ENCODE measurements at places on chromosomes 4 and X.

DNA sequence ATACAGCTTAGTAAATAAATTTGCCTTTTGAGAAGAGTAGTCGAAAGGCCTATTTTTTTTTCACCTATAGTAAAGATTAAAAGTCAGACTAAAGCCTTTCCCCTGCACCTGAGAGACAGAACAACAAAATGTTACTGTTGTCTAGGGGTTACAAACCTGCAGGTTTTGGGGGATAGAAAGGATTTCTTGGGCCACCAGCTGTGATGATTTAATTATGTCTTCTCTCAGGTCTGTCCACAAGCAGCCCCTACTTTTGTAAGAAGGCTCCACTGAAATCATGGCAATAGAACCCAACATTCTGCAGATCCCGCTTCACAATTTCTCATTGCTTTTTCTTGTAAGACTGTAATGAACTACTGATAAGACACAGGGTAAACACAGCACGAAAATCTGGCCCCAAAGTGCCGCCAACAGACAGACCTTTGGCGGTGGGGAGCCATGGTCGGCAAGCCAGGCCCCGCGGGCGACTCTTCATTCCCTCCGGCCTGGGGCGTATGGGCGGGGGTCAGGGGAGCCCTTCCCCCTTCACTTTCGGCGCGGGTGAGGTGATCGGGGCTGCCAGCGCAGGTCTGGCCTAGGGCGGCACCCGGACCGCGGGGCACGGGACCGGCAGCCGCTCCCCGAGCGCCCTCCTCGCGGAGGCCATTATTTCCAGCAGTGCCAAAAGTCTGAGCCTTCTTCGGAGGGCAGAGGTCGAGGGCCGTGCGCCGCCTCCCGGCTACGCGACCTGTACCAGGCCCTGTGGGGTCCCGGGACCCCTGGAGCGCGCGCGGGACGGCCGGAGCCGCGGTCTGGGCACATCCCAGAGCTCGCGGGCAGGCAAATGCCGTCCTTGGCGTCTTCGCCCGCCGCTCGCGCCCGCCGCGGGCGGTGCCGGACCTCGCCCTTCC, 812 bp upstream of the KDM6A start:
- DNase-seq: peak; percentile 32

DNA sequence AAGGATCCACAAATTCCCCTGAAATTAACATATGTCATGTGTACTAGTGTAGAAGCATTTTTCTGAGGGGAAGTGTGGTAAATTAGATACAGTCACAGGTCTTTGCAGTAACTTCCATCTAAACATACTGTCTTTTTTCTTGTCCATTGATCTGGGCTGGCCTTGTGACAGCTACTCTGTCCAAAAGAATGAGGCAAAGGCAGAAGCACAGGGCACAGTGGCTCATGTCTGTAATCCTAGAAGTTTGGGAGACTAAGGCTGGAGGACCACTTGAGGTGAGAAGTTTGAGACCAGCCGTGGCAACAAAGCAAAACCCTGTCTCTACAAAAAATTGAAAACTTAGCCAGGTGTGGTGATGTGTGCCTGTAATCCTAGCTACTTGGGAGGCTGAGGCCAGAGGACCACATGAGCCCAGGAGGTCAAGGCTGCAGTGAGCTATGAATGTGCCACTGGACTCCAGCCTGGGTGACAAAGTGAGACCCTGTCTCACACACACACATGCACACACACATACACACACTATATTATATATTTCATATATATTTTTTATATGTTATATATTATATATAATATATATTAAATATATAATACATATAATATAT, 47.6 kb downstream of the HAND2 start:
- DNase-seq: no peak

- no peak for DNase-seq
Measured at GRCh38 chr4:53514509-53514908, 76.8 kb downstream of the LNX1 start.

GRCh38 chrX:23784470-23785331, 1.7 kb downstream of the SAT1 start:
- no peak for DNase-seq

GRCh38 chrX:44483965-44484606, 58.6 kb downstream of the FUNDC1 start:
- DNase-seq: no peak

DNA sequence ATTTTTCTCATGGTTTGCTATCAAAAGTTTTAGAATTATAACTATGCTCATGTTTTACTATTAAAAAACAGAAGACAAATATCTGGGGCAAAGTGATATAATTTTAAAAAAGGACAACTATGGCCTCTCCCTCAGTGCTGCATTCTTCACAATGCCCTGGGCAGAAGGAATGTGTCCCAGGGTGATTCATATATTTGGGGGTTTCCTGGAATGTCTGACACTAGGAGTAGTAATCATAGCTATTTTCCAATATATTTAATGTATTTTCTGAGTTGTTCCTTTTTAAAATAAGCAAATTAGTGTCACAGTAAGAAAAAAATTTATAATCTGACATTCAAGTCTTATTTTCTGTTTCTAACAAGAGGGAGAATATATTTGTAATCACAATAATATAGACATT, 281.7 kb downstream of the UNC5C start:
- no peak for DNase-seq

DNA sequence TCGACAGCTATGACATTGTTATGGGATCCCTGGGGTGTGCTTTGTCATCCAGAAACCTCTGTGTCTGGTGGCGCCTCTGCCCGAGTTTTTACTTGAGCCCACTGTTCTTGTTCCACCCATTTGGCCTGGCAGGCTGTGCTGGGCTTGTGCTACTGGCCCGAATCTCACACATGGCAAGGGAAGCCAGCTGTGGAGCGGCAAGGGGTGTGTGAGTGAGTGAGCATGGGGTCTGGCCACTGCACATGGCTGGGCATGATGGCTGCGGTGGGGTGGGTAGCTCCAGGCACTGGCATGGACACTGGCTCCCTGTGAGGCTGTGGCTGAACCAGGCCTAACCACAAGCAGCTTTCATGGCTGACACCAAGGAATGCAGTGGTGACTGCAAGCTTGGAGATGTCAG, 89.2 kb downstream of the DACH2 start:
- no peak for DNase-seq

DNA sequence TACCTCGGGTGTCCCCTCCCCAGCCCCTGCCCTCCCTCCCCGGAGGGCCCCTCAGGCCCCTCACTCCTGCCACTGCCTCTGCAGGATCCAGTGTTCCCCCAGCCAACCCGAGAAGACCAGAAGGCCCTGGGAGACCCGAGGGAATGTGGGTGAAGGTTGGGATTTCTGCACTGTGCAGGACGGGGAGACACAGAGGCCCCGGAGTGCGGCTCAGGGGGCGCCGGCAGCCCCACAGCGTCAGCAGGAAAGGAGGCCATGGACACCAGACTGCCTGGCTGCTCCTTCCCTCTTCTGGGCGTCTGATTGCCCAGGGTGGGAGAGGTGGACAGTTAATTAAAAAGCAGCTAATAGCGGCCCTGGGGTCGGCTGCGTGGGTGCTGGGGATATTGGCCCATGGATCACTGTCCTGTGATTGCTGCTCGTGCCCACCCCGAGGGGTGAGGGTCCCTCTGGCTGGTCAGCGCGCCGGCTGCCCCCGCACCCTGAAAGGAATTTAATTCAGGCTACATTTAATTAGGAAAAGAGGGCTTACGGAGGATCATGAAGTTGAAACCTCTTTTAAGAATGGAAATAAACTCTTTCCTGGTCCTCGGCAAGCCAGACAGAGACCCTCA, 57.8 kb upstream of the NKX1-1 start:
- DNase-seq: no peak

DNA sequence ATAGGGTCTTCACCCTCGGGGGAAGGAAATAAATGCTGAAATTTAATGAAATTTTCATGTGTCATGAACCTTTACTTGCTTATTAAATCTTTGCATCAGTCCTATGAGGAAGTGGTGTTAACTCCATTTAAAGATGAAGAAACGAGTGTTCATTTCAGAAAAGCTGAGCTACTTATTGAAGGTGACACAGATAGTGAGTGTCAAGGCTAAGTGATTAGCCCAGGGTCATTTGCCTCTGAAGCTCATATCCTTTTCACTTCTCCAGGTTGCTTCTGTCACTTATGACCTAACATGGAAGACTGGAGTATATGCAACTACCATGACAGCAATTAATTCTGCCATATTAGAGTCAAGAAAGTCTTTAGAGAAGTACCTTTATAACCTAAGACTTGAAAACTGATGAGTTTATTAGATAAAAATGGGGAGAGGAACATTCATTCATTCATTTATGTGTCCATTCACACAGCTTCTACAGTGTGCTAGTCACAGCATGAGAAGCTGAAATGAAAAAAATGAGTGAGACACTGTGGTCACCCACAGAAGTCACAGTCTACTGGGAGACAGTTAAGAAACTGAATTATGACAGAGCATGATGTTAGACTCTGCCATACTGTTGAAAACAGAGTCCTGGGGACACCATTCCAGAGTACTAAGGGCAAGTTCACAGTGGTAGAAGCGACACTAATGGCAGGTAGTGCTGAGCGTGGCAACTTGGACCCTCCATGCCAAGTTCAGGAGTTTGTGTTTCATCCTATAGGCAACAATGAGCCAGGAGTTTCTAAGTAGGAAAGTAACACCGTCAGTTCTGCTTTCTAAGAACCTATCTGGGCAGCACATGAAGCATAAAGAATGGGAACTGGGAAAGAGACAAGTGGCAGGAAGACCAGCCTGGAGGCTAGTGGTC, 21.3 kb downstream of the ALPK1 start:
- DNase-seq: no peak

DNA sequence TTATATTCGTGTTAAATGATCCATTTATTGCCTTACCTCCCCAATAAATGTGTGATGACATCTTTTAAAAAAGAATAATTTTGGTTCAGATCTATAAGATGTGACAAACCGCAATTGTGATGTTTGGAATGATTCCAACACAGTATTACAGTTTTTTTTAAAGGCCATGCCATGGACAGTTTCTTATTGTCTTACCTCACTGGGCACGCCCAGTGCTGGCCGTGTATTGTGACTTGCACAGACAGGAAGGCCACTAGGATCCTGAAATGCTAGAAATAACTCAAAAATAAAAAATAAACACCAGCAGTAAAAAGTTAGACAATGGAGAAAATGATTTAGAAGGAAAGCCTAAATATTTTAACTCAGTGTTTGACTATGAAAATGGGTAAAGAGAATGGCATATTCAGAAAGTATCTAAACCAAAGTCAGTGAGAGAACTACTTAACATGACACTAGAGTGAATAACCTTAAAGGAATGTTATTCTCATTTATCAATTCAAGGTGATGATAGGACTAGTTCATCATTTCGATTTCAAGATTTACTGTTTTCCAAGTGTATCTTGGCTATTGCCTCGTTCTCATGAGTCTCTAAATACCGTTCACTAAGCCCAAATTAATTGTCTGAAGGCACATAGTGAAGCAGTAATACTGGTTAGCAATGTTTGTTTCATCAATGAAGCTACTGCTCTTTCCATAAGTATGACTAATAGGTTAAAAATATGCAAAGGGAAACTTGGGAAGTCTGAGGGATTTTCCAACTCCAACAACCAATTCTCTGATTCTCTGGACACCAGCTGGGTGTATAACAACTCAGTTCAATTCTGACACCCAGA, 46.1 kb upstream of the VEGFC start:
- no peak for DNase-seq

- DNase-seq: no peak
Measured at GRCh38 chr4:153780221-153780620, 8.7 kb downstream of the SFRP2 start.

GRCh38 chrX:133444952-133445831, 29.9 kb upstream of the GPC4 start:
- DNase-seq: no peak

DNA sequence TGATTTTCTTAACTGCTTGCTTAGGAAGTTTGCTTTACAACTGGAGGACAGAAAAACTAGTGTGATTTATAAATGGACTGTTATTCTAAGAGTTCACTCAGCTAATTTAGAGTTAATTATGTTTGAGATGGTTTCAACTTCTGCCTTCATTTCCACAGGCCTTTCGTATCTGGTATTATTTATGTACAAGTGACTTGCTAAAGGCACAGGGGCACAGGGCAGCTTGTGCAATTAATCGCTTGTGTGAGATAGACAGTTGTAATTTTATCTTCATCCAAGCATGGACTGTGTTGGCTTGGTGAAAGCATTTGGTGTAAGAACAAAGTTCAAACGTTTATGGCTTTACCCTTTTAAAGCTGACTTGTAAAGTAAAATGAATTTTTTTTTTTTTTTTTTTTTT, 38.3 kb downstream of the GPAT3 start:
- DNase-seq: peak; percentile 71

DNA sequence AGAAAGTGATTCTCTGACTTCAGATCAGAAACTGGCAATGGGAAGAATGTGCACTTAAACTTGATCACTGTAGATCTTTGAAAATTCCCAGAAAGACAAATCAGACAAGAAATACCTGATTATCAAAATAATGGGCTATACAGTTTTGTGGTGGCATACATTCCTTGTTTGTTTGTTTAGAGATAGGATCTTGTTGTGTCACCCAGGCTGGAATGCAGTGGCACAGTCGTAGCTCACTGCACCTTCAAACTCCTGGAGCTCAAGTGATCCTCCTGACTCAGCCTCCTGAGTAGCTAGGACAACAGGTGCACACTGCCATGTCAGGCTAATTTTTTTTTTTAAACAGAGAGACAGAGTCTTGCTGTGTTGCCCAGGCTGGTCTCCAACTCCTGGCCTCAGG, 81.0 kb upstream of the SPRY1 start:
- DNase-seq: no peak

- DNase-seq: no peak
Measured at GRCh38 chr4:83851261-83852084, 315.6 kb downstream of the GPAT3 start.

DNA sequence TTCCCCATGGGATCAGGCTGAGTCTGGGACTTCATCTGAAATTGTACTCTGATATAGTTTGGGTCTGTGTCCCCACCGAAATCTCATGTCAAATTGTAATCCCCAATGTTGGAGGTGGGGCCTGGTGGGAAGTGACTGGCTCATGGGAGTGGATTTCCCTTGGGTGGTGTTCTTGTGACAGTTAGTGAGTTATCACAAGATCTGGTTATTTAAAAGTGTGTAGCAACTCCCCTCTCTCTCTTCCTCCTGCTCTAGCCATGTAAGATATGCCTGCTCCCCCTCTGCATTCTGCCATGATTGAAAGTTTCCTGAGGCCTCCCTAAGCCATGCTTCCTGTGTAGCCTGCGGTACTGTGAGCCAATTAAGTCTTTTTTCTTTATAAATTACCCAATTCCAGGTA, 61.0 kb downstream of the RASGEF1B start:
- DNase-seq: no peak

Data from right renal pelvis (tissue), 4 donors.